ENCODE measurements at places on chromosomes 7 and 10.

GRCh38 chr10:110717781-110718589 lies 73.8 kb downstream of the RBM20 start:
- no peak for DNase-seq

GRCh38 chr7:101815826-101816594 lies 1.4 kb upstream of the CUX1 start:
- DNase-seq = peak; percentile 84

DNA sequence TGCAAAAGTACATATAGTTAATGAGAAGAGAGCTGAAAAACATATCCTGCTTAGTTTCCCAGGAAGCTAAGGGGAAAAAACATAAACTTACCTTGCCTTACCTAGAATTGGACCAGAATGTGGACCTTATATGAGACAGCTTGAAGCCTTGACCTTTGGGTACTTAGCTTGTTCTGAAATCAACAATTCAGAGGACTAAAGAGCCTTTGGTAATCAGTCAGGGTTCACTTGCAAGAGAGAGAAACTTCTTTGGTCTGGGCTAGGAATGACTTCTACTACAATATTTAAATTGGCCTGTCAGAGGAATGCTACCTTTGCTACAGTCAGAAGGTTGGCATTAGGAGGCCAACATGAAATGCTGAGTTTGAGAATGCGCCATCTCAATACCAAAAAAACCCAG lies 24.9 kb downstream of the SAMD8 start:
- no peak for DNase-seq

DNA sequence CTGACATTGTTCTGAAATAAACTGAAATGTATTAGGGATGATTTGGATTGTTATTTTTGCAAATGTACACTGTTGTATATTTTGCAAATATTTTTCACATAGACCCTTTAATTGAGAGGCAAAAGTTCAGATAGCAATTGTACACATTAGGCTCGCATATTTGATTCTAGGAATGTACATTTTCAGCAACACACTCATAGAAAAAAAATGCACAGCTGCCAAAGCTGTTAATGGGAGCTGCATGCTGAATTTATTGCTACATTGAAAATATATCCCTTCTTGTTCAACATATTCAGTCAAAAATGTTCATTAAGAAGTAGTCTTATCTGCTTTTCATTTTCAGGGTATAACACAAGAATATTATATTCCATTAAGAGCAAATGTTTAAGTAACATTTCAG lies 512.9 kb downstream of the ATRNL1 start:
- DNase-seq = no peak

DNA sequence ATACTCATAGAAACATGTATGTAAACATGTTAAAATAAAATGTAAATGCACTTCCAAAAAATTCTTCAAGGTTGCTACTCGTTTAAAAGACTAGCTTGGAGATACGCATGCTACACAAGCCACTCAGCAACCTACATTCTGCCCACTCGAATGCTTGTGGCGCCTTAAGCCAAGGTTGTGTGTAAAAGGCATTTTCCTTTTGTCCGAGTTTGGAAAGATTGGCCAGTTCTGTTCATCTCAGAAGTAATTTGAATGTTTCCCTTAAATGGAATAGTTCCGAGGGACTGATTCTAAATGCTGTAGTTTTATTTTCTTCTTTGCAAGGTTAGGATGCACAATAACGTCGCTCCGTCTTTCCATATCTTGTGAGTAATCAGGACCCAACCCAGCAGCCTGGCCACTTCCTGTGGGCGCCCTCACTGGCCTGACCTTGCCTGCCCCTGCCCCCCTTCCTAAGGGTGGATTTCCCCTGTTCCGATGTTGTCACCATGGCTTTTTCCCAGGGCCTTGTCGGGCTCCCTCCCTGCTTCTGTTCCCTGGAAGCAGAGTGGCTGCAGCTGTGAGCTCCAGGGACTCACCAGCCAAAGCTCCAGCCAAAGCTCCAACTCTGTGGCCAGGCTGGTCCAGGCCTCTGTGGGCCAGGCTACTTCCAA lies 70.6 kb downstream of the PTPRE start:
- peak; percentile 44 for DNase-seq

GRCh38 chr10:44878706-44879530 lies 32.2 kb upstream of the TMEM72 start:
- DNase-seq = peak; percentile 86

GRCh38 chr10:114261076-114261475 lies 22.0 kb downstream of the VWA2 start:
- DNase-seq = no peak
